Left ventricle myocardium inferior (tissue), 1 donor: ENCODE measurements at places on chromosomes 16 and 17. TPM values are rescaled to one million over a fixed set of nuclear protein-coding genes. Genes with fewer than 3 reads are reported as not detected.
A peak's percentile ranks its signal among the peaks of the same experiment; 100 is the strongest.

DNA sequence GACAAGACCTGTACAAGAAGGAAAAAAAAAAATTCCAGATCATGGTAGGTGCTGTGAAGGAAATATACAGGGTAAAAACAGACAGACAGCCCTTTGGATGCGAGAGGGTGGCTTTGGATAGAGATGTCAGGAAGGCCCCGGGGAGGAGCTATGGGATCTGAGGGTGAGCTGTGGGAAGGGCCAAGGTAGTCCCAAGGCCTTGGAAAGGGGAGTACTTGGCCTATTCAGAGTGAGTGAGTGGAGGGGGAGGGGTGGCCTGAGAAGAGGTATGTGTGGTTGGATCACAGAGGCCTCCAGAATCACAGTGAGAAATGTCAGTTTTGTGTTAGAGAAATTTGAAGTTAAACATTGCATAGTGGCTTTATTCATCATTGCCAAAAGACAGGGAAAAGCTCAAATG lies 31.2 kb upstream of the AKTIP start:
- no peaks in the 10 kb centered on the region for H3K27me3 ChIP-seq
- no peak overlapping the region for H3K4me3 ChIP-seq
- no peak for DNase-seq
- H3K27ac ChIP-seq, result no peak overlapping the region

- no peak overlapping the region for H3K27ac ChIP-seq
- no peaks in the 10 kb centered on the region for H3K27me3 ChIP-seq
- DNase-seq, result no peak
Observed at GRCh38 chr17:57001541-57001940, 23.6 kb downstream of the SCPEP1 start.

GRCh38 chr16:35749253-35750141 lies 2290.1 kb downstream of the TP53TG3F start:
- peaks cover 22% of the 10 kb centered on the region for H3K27me3 ChIP-seq
- no peaks in the 10 kb centered on the region for H3K4me1 ChIP-seq
- no peaks in the 10 kb centered on the region for H3K36me3 ChIP-seq
- H3K4me3 ChIP-seq, result no peak overlapping the region
- no peak overlapping the region for H3K27ac ChIP-seq

DNA sequence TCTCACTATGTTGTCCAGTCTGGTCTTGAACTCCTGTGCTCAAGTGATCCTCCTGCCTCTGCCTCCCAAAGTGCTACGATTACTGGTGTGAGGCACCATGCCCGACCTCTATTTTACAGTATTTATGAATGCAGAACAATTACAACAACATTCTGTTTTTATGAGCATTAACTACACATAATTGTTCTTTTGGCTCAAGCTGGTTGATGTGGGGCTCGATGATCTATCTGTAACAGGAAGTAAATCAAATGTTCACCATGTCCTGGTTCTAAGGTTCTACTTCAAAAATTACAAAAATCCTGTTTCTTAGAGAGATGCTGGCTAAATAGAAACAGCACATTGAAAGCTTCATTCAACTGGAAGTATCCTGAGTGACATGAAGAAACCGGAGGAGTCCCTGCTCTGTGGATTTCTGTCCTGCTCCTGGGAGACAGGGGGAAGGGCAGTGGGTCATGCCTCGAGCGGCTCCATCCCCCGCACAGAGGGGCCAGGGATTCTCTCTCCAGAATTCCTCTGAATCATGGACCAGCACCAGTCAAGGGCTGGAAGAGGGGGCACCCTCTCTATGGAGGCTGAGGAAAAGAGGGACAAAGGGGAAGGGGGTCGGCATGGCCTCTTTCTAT lies 31.5 kb downstream of the FA2H start:
- H3K4me1 ChIP-seq, result no peaks in the 10 kb centered on the region
- no peak for DNase-seq
- H3K36me3 ChIP-seq, result no peaks in the 10 kb centered on the region
- H3K27ac ChIP-seq, result no peak overlapping the region
- H3K4me3 ChIP-seq, result no peak overlapping the region

- no peak overlapping the region for H3K27ac ChIP-seq
- H3K4me3 ChIP-seq, result no peak overlapping the region
- no peaks in the 10 kb centered on the region for H3K4me1 ChIP-seq
- no peak for DNase-seq
- H3K36me3 ChIP-seq, result no peaks in the 10 kb centered on the region
- no peaks in the 10 kb centered on the region for H3K27me3 ChIP-seq
Observed at GRCh38 chr16:6549415-6549814, 783.2 kb upstream of the RBFOX1 start.

DNA sequence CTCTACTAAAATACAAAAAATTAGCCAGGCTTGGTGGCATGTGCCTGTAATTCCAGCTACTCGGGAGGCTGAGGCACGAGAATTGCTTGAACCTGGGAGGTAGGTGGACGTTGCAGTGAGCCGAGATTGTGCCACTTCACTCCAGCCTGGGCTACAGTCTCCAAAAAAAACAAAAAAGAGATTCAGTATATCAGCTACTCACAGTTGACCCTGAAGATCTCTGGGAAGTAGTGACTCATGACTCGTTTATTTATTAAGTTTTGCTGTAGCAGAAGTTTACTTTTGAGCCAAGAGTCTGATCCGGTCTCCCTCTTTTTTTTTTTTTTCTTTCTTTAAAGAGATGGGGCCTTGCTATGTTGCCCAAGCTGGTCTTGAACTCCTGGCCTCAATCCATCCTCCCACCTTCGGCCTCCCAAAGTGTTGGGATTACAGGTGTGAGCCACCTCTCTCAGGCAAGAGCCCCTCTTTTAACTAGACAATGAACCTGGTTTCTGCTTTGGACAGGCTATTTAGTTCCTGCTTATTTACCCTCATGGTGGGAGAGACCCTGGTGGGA lies 4.4 kb downstream of the MVP start:
- no peak for DNase-seq
- peak overlapping the region; percentile 87 for H3K27ac ChIP-seq
- H3K27me3 ChIP-seq, result no peaks in the 10 kb centered on the region

DNA sequence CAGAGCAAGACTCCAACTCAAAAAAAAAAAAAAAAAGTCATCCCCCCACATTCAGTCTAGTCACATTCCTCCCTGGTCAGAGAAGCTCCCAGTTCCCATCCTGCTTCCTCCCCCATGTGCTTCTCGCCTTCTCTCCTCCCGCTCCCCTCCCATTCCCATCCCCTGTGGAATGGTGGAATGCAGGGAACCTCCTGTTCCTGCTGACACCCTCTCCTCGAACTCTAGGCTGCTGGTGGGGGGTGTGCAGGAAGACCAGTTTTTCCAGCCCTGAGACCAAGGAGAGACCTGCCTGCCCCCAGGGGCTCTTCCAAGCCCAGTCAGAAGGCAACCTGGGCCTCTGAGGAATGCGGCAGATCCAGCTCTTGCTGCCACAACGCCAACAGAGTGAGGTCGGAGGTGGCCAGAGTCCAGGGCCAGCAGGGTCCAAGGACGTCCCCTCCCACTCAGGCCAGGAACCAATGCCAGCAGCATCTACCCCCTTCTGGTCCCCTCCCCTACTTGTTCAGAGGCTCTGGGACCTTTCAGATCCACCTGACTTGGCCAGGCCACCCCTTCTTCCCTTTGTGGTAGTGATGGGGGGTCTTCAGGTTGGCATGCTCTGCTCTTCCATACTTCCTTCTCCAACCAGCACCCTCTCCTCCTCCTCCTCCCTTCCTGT lies 39.3 kb upstream of the TAC4 start:
- peaks cover 10% of the 10 kb centered on the region for H3K4me1 ChIP-seq
- DNase-seq, result no peak
- H3K4me3 ChIP-seq, result no peak overlapping the region
- H3K27ac ChIP-seq, result no peak overlapping the region

- H3K27ac ChIP-seq, result no peak within 1 kb of the TSS
- peak; percentile 19 for DNase-seq
- H3K27me3 ChIP-seq, result peaks cover 94% of the 10 kb centered on the region
Observed at GRCh38 chr17:58328195-58329034, at the start of gene TSPOAP1. Gene TSPOAP1, minus strand, starts transcription at chr17:58328795. Its CDS starts 875 bp downstream, at chr17:58327920.

DNA sequence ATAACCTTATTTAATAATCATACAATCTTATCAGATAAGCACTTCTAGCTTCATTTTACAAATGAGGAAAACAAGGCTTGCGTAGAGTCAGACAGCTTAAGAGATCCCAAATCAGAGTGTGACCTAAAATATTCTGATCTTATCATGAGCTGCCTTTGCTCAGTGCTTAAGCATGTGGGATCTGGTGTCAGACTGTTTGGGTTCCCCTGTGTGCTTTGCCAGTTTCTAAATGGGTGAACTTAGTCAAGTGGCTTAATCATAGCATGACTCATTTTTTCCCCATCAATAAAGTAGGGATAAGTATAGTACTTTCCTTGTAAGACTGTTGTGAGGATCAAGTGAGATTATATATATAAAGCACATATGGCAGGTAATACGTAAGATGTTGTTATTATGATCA lies 612.6 kb upstream of the C16orf82 start:
- H3K27me3 ChIP-seq, result no peaks in the 10 kb centered on the region
- no peak for DNase-seq
- H3K4me1 ChIP-seq, result no peaks in the 10 kb centered on the region
- no peak overlapping the region for H3K4me3 ChIP-seq

DNA sequence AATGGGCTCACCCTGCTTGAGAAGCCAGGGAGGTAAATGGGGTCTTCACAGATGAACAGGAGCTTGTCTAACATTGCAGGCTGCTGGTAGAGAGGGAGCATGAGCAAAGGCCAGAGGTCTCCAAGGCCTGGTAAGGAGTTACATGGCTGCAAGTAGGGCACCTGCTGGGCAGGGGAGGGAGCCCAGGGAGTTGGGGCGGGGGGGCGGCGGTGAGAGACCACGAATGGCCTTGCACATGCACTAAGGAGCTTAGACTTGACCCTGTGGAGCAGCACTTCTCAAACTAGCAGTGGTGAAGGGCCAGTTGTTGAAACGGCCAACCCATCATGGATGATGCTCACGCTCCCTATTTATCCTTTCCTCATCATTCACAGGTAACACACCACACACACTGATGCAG lies 38.4 kb downstream of the ERN1 start:
- H3K4me3 ChIP-seq, result no peak overlapping the region
- H3K4me1 ChIP-seq, result peaks cover 9% of the 10 kb centered on the region
- H3K27ac ChIP-seq, result no peak overlapping the region
- DNase-seq, result no peak
- no peaks in the 10 kb centered on the region for H3K27me3 ChIP-seq

DNA sequence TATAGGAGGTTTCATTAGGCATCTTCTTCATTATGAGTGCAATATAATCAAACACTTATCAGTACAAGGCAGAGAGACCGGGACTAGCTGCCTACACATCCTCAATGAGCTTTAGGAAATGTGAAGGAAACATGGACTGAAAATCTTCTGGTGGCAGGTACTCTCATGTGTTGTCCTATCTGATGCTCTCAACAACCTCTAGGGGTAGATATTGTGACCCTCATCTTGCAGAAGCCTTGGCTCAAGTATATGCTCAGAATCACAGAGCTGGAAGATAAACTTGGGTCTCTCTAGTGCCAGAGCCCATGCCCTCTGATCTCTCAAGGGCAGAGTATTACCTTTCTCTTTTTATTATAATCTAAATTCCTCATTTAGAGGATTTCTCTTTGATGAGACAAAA lies 181.6 kb upstream of the C17orf78 start:
- H3K27ac ChIP-seq, result no peak overlapping the region
- no peaks in the 10 kb centered on the region for H3K4me1 ChIP-seq
- H3K36me3 ChIP-seq, result peaks cover 36% of the 10 kb centered on the region
- no peak overlapping the region for H3K4me3 ChIP-seq
- no peaks in the 10 kb centered on the region for H3K27me3 ChIP-seq
- no peak for DNase-seq

Gene PSMC3IP
- total RNA-seq, result 2.5 TPM

Gene SERPINF2
- 0.33 TPM for total RNA-seq

Gene HBA1
- 78.7 TPM for total RNA-seq
